ENCODE measurements at places on chromosomes 7 and 10.

- no peak for DNase-seq
Measured at GRCh38 chr7:70646536-70647248, 485.3 kb upstream of the GALNT17 start.

- DNase-seq: no peak
Measured at GRCh38 chr7:148905093-148905666, 21.1 kb upstream of the EZH2 start.

DNA sequence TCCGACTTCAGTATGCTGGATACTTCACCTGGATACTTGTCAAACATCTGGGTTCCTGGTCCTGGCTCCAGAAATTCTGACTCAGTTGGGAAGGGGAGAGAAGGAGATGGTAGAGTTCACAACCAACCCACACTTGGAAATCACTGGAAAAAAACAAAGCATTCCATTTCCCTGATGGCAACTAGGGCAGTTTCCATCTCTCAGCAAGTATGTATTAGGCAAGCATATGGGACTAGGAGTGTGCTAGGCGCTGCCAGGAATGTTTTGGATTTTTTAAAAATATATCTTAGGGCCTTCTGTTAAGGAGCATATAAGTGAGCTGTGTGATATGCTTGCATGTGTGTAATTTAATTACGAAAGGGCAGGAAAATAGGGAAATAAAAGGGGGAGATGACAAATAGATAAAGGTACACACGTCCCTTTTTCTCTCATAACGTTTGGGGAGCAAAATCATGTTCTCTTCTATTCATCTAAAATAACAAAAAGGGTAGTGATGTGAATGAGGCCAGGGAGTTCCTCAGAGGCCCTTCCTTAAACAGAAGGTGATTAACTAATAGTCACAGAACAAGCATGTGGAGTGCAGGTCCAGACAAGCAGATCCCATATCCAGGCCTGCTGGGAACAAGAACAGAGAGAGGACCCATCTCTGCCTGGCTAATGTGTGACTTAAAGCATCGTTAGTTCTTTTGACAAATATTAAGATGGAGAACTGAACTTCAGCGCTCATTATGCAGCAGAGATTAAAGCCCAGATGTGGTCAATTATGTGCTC lies 64.5 kb upstream of the NFE2L3 start:
- DNase-seq: no peak

DNA sequence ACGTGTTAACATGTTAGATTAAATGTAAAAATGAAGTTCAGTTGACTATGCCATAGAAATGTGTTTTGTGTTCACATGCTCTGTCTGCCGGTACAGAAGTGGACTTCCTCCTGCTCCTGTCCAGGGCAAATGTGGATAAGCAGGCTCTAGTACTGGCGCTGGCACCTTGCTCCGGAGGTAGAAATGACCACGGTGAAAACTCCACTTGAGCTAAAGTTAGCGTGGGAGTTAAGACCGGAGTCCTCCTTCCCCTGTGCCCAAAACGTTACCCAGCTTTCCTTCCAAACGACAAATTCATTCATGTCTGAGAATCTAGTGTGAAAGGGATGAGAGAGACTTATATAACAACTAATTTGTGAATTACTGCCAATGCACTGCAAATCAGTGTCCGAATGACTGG lies 35.0 kb upstream of the ATP6V0A4 start:
- DNase-seq: no peak

DNA sequence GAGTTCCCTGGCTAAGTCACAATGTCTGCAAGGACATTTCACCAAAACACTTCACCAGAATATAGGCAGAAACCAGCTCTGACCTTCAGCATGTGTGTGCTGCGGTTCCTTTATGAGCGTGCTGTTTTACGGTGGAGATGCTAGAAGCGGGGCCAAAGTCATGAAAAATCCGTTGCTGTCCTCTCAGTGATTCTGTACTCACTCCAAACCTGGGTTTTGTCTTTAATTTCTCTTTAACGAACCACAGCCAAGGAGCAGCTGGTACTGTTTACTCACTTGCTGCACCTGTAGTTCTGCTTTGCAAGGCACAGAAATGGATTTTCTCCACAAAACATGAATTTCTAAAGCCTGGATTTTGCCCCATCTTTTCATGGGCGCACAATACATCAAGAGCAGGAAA lies 639.9 kb downstream of the PHTF2 start:
- DNase-seq: no peak

DNA sequence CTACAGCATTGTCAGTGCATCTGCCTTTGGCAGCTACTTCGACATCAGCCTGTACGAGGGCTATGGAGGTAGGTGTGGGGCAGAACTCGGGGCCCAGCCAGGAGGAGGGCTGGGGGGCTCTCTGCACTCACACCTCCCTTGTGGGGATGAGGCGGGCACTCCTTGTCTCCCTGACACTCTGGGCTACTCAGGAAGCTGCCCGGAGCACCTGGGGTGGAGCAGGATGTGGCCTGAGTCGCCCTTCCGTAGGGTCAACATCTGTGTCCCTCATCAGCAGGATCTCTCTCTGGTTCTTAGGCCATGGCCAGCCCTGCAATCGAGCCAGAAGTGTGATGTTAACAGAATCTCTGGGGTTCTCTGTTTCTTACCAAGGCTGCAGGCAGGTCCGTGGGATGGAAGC lies 40.2 kb downstream of the C10orf105 start:
- no peak for DNase-seq

DNA sequence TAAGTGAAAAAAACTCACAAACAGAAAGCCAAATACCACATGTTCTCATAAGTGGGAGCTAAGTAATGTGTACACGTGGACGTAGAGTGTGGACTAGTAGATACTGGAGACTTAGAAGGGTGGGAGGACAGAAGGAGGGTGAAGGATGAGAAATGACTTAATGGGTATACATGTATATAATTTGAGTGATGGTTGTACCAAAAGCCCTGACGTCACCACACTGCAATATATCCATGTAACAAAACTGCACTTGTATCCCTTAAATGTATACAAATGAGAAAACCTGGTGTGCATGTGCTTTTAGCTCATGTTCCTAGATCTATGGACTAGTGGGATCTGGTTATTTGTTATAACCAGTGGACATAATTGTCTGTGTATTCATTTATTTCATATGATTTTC lies 48.5 kb upstream of the FGL2 start:
- DNase-seq: no peak

DNA sequence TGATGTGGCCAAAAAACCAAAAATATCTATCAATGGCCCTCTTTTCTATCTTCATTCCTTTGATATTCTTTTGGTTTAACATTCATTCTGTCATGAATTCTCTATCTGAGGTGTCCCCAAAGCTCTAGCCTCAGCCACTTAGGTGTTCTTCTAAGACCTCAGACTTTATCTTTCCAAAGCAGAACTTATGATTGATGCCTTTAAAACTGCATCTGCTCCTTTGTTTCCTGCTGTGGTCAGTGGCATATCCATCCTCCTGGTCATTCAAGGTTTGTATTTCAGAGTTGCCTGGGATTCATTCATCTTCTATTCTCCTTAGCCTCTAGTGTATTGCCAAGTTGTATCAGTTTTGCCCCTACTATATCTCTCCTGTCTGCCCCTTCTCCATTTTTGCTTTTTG lies 30.6 kb downstream of the FHIP2A start:
- DNase-seq: no peak

DNA sequence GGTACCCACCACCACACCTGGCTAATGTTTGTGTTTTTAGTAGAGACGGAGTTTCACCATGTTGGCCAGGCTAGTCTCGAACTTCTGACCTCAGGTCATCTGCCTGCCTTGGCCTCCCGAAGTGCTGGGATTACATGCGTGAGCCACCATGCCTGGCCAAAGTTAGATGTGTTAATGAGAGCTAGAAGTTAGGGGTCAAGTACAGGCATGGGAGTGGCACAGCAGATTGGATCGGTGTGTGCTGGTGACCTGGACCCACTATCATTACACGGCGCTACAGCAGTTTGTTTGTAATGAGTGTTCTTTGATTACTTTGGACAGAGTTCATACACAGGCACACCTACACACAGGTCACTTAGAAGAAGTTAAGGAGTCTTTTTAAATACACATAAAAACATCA lies 36.7 kb downstream of the DNAJB6 start:
- DNase-seq: no peak

DNA sequence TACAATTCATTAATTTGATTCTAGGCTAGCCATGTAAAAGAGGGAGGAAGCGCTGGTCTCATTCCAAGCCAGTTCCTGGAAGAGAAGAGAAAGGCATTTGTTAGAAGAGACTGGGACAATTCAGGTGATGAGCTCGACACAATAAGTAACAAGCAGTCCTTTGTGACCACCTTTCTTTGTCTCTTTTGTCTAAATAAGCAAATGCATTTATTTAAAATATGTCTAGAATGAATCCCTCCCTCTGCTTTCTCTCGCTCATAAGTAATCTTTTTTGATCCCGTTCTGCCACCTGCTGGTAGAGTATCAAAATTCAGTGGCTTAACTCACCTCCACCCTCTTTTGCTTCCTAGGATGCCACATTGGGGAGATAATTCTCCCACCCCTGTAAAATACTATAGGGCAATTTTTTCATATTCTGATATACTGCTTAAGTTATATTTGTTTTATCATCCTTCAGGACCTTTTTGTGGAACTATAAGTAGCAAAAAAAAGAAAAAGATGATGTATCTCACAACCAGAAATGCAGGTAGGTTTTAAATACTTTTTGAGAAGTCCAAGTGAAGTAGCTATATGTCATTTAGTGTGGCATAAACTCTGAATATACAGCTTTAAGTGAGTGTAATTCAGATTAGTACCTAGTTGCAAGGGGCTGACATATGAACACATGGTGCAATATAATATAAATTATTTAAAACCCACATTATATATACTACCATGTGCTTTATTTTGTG lies 91.5 kb downstream of the GSDME start:
- no peak for DNase-seq

GRCh38 chr7:24503506-24503905 lies 69.7 kb upstream of the PALS2 start:
- DNase-seq: no peak

DNA sequence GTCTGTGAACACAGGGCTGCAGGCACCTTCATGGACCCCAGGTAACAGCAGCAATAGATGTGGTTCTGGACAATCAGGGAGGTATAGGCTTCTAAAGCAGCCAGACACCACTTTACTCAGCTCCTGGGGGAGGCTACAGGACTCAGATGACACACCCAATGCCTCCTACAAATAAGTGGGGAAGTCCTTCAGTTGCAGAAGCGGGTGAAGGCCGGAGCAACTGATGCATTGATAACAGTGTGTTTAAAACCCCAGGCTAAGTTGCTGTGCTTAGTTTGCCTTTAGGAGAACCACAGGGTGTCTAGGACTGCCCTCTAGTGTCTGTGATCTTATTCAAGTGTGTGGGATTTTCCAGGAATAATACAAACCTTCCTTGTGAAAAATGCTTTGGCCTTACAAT lies 5.9 kb upstream of the ITGA8 start:
- no peak for DNase-seq

All from activated CD4-positive, alpha-beta T cell treated with anti-CD3 and anti-CD28 coated beads, Interleukin-2, amount 50 U/mL, for 24 hours (primary cell).